Fibroblast of upper back skin (primary cell): ENCODE measurements at places on chromosomes 6 and 20.

- no peak for DNase-seq
These were observed 61.8 kb downstream of the GCNT2 start for GRCh38 chr6:10582774-10583508.

DNA sequence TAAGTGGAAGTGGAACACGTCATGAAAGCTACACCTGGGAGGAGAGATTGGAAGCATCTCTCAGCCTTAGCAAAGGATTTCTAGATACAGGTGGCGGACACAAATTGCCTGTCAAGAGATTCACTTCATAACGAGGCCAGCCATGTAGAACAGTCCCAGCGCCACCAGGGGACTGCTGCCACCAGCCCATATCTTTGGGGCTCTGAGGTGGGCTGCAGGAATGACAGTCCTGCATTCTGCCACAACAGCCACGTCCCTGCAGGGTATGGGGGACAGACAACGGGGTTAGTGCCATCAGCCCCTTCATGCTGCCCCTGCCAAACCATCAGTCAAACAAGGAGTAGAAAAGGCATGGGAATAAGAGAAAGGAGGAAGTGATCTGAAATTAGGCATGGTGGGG lies 81.2 kb upstream of the SASH1 start:
- no peak for DNase-seq

DNA sequence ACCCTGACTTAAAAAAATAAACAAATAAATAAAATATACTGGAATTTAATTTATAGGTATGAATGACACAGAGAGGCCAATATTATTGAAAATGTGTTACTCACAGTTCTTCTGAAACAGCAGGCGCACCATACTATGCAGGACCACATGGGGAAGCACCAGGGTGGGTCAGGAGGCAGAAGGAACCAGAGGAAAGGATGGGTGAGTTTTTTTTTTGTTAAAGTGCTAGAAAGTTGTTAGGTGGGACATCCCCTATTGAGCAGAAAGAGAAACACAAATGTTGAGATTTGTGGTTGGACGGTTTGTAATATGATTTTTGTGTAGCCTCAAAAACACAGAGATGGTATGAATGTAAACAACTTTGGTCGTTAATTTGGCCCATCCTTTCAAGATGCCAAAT lies 26.0 kb downstream of the PTPRA start:
- no peak for DNase-seq

- DNase-seq = no peak
These were observed 91.8 kb downstream of the PLEKHG1 start for GRCh38 chr6:150691463-150691862.

GRCh38 chr6:113276601-113277000 lies 580.5 kb upstream of the MARCKS start:
- DNase-seq = no peak

DNA sequence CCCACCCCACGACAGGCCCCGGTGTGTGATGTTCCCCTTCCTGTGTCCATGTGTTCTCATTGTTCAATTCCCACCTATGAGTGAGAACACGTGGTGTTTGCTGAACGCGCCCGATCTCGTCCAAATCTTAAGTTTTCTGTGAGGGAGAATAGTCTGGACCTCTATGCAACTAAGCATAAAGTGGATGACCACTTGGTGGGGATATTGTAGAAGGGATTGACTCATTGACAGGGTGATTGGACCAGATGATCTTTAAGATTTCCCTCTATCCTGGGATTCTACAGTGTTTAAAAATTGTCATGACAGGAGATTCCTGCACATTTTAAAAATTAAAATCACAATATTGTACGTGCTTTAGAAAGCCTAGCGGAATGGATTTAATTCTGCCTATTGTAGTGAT lies 141.3 kb downstream of the TRMT11 start:
- peak; percentile 36 for DNase-seq

GRCh38 chr20:15406072-15406471 lies 1068.7 kb upstream of the FLRT3 start:
- no peak for DNase-seq

DNA sequence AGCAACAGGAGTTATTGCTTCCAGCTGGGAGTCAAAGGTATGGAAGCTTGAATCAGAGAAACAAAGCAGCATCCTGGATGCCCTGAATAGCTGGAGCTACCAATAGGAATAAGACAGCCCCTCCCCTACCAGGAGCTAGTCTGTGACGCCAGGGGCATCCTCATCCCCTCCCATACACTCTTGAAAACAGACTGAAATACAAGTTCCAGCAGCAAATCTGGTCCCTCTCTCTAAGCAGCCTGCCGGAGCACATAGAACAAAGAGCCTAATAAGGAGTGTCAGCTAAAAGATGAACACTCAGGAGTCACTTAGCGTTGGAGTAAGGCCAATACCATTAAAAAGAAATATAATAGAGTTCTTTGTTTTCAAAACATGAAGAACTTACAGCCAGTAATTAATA lies 25.6 kb downstream of the FILIP1 start:
- no peak for DNase-seq

DNA sequence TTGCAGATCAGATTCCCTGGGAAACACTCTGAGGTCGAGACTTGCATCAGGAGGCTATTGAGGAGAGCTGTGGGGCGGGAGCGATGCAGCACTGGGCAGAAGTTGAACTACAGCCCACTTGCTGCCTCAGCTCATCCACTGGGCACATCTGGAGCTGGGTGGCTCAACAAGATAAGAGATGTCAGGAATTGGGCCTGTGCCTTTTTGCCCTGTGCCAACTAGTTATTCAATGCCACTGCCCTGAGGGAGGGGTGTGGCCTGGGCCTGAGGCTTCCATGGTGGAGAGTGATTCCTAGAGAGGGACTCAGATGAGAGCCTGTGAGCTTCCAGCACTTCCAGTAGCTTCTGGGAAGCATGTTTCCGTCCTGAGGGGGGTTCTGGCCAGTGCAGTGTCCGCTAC lies 32.7 kb downstream of the BRPF3 start:
- no peak for DNase-seq

DNA sequence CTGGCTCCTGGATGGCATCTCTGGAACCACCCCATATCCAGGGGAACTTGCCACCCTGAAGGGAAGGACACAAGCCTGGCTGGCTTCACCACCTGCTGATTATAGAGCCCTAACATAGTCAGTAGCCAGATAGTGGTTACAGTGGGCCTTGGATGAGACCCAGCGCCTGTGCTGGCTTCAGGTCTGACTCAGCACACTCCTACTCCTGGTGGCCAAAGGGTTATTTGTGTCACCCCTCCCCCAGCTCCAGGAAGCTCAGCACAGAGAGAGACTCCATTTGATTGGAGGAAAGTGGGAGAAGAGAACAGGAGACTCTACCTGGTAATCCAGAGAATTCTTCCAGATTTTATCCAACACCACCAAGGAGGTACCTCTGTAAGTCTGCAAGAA lies 12.8 kb downstream of the SNX14 start:
- peak; percentile 52 for DNase-seq

DNA sequence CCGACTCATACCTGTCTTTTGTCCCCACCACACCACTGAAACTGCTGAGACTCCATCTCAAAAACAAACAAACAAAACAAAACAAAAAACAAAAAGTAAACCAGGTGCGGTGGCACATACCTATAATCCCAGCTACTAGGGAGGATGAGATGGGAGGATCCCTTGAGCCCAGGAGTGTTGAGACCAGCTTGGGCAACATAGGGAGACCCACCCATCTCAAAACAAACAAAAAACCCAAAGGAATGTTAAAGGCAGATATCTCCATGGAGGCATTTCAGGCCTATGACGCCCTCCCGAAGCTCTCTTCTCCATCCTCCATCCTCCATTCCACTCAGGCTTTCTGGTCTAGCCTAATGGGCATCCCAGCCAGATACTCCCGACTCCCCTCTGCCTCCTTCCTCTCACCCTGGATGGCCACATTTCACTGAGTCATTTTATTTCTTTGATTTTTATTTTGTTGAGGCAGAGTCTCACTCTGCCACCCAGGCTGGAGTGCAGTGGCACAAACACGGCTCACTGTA lies 3.2 kb upstream of the SLC4A11 start:
- DNase-seq = no peak

DNA sequence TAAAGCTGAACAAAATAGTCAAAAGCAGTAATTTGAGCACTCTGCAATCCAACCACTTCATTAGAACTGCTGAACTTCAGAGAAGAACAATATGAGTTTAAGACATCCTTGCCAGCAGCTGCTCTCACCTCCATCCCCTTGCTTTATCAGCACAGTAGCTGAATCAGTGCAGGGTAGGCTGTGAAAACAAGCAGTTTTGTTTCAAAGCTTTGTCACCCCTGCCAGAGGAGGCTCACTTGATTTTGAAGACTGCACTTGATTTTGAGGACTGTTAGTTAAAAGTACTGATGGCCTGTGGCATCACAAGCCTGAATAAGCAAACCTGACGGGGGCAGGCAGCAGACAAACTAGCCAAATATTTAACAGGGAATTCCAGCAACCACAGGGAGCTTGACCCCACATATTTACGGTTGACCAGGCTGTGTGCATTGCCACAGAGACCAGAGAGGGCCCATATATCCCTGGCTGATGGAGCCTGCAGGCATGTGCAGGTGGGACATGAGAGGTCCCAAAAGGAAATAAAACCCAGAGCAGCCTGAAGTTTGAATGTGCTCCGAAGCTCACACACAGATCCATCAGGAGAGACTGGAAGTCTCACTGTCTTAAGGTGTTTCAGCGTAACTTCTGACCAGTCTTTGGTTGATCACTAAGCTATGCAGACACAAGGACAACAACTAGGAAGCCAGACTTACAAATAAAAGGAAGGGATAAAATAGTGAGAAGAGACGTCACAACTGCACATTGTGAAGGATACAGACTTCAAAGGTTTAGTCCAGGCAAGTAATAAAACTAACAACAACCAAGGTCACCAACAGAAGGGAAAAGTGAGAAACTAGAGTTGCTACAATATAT lies 97.4 kb downstream of the PDSS2 start:
- DNase-seq = peak; percentile 67

DNA sequence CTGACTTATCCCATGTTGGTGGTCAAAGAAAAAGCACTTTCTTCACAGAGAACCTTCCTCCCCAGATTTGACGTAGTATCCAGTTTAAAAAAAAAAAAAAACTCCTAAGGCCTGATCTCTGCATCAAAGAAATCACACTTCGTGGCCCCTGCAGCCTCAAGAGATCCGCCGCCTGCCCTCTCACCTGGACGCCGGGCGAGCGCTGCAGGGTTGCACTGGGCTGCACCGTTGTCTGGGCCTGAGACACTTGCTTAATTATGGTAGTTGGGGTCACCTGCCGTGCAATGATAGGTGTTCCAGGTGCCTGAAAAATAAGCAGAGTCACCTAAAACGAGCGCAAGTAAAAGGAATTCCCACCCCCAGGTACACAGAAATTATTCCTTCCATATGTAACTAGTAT lies 53.0 kb downstream of the TAF4 start:
- DNase-seq = no peak

DNA sequence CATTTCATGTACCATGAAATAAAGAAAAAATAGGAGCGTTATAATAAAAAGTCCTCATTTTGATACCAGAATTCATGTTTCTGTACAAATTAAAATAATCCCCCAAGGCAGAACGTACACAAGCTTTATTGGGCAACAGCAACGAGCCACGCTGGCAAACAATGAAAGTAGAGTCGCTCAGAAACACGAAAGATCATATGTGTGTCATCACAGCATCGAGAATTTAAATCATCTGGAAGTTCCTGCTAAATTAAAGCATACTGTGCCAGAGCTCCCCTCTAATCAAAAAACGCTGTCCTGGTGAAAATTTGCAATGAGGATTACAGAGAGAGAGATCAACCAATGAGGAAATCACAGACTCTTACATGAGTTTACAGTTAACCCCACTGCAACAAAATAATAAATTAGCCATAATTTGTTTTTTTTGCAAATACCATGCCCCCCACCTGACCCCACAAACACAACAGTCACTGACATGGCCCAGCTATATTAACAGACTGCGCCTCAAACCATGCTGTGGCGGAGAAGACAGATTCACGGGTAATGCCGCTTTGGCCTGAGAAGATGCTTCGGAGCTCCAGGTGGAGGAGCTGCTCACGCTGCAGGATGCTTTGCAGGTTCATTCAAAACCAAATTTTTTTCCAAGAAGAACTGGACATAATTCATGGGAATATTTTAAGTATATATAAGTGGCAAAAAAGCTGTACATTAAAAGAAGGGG lies 54.3 kb upstream of the NFATC2 start:
- peak; percentile 71 for DNase-seq

GRCh38 chr20:51171141-51171540 lies 148.2 kb upstream of the KCNG1 start:
- DNase-seq = no peak

GRCh38 chr20:51023617-51024155 lies 779 bp upstream of the KCNG1 start:
- DNase-seq = no peak

DNA sequence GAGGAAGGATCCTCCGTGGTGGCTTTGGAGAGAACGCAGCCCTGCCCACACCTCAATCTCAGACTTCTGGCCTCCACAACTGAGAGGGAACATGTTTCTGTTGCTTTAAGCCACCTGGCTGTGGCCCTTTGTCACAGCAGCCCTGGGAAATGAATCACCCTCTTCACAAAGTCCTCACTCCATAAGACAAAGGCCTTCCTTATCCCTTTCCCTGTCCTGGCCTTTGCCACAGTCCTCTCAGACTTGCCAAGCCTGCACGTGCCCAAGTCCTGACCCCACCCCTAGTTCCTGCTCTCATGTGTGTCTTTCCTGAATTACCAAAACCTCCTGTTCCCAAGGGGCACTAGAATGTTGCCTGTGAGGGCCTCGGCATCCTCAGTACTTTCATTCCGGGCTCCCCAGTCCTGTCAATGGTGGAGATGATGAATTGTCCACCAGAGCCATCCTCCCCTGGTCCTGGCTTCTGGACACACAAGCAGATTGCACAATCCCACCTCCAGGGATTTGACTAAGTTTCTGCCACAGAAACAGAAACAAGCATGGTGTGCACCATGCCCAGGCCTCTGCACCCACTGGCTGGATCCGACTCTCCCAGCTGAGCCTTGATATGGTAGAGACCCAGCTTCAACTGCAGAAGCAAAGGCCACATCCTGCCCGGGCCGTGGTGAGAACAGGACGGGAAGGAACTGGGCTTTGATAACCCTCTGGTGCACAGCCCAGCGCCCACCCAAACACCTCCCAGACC lies 232.6 kb upstream of the PDE10A start:
- no peak for DNase-seq

DNA sequence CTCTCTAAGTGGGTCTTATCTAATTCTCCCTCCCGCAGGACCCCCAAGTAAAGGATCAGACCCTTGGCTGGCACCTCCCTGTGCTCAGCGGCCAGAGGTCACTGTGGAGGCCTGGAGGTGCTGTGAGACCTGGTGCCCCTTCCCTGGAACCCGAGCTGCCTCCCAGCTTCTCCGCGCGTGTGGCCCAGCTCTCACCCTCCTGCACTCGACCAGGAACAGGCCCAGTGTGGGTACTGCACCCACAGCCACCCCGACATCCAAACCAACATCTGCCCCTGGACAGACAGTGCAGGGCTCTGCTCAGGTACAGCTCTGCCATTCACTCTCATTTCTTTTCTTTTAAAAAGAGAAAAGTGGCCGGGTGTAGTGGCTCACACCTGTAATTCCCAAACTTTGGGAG lies 42.4 kb downstream of the TMEM242 start:
- DNase-seq = no peak

- peak; percentile 90 for DNase-seq
These were observed 243.9 kb upstream of the TENT5A start for GRCh38 chr6:81996414-81996813.

- DNase-seq = peak; percentile 73
These were observed 700.8 kb downstream of the RFPL4B start for GRCh38 chr6:113047932-113048331.
